GM04503 (cell line): ENCODE measurements at places on chromosomes 6 and 20.
A peak's percentile ranks its signal among the peaks of the same experiment; 100 is the strongest.

DNA sequence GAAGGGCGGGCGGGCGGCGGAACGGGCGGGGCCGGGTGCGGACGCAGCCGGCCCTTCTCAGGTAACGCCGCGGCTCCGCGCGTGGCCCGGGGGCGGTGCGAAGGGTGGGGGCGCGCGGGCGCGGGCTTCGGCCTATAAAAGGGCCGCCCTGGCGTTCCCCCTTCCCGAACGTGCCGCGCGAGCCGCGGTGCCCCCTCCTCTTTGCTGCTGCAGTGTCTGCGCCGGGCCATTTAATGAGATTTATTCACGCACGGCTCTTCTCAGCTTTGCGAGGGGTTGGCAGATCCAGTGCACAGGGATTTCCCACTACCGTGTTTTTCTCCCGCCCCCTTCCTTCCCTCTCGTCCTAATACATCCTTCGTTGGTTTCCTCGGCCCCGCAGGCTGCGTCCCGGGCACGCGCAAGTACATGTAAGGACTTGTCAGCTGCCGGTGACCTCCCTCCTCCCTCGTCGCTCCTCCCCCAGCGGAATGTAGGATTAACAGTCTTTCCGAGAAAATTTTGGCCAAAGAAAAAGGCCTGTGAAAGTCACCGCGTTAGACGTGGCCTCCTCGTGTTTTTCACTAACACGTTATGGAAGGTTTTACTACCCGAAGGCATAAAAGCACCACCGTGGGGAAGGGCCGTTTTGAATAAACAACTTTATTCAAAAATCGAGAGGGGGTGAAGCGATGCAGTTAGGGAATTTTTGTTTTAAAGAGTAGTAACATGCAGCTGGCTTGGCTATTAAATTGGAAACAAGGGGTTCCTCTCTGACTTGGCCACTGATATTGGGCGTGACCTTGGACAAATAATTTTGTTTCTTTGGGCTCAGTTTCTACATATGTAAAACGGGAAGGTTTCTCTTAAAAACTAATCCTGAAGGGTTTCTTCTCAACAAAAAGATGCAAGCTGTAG, 966 bp upstream of the REV3L start:
- peak; percentile 87 for DNase-seq

- no peak for DNase-seq
Observed at GRCh38 chr6:99014061-99014460, 66.3 kb upstream of the FBXL4 start.

GRCh38 chr6:41536795-41537758, 9.1 kb upstream of the FOXP4 start:
- DNase-seq: no peak

- DNase-seq: no peak
Observed at GRCh38 chr6:40390144-40390800, 196.9 kb downstream of the LRFN2 start.

DNA sequence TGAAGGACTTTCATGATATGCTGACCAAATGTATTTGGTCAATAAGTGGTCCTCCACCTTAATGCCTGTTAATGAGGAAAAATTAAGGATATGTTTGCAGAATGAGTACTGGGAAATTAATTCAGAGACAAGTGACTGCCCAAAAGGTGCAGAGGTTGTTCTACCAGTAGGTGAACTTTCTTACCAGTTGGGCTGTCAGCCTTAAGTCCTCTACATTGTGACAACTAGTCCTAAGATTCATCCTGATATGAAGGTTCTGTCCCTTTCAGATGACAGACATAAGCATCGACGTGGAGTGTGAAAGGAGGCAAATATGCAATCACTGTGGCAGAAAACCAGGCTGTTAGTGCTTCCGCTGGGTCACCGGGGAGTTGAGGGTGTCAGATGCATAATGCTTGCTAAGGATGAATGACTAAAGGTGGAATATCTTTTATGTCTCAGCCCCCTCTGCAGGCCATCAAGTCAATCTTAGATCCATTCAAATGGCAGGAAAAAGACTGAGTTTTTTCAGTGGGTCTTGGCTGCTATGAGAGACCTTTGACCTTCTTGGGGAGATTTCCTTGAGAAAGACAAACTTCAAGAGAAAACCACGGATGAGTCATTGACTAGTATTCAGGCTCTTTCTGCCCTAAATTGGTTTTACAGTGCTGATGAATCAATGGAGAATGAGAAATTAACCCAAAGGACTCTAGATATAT, 226.0 kb downstream of the TPBG start:
- peak; percentile 37 for DNase-seq

DNA sequence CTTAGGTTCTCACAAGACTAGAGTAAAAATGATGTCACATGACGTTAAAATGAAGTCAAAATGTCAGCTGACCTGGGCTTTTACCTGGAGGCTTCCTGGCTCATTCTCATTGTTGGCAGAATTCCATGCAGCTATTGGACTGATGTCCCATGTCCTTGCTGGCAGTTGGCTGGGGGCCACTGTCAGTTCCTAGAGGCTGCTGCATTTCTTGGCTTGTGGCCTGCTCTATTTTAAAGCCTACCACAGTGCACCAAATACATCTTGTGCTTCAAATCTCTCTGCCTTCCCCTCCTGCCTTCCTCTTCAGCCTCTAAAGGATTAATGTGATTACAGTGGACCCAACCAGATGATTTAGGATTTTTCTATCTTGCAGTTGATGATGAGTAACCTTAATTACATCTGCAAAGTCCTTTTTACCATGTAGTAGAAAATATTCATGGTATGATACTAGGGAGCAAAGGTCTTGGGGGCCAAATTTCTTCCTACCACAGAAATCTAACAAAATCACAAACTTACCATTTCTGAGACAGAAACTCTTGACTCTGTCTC, 81.9 kb downstream of the FIG4 start:
- DNase-seq: no peak

GRCh38 chr6:37102299-37103168, 67.4 kb upstream of the PIM1 start:
- peak; percentile 71 for DNase-seq

DNA sequence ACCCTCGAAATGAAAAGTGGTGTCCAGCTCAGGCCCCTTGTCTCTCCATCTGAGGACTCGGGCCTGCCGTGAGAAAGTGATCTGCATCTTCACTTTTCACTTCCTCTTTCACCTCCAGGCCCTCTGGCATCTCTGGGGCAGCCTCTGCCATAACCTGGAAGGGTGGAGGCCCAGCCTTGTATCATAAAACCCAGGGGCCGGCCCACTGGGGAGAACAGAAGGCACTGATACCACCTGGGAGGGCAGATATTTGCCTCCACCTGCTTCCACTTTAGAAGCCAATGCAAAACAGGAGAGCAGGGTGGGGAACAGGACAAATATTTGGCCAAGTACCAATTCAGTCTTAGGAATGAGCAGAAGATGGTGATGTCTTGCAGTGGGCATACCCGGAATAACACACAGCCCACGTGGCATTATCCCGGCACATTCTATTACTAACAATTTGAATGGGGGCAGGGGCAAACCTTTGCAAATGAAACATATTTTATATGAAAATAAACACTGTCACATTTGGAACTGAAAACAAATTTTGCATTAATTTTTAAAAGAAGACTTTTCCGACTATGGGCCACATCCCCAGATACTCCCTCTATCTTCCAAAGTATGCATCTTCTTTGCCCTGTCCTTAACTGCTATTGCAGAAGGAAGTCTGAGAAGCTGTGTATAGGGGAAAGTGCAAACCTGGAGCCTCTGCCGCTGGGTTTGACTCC, 69.2 kb upstream of the TBC1D7 start:
- no peak for DNase-seq

DNA sequence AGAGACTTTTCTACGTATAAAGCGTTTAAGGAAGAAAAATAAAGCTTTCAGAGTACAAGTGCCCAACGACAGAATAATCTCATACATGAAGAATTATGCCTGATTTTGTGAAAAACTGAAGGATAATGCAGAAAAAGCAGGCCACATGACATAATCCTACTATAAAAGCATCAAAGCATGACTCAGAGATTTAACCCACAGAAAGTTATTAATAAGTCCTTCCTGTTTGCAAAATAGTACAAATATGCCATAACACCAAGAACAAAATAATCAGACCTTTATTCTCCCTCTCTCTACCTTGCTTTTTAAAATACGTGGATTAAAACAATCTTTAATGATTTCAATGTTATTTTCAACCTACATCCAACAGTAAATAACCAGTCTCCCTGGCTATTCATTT, 118.6 kb upstream of the BCLAF1 start:
- peak; percentile 24 for DNase-seq

DNA sequence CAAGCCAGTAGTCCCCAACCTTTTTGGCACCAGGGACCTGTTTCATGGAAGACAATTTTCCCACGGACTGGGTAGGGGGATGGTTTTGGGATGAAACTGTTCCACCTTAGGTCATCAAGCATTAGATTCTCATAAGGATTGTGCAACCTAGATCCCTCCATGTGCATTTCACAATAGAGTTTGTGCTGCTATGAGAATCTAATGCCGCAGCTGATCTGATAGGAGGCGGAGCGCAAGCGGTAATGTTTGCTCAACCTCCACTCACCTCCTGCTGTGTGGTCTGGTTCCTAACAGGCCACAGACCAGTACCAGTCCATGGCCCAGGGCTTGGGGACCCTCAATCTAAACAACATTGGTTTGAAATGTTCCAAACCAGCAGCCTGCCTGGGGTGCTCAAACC, 137.0 kb upstream of the STXBP5 start:
- DNase-seq: no peak

- DNase-seq: no peak
Observed at GRCh38 chr6:32327103-32327502, 44.6 kb downstream of the TSBP1 start.

DNA sequence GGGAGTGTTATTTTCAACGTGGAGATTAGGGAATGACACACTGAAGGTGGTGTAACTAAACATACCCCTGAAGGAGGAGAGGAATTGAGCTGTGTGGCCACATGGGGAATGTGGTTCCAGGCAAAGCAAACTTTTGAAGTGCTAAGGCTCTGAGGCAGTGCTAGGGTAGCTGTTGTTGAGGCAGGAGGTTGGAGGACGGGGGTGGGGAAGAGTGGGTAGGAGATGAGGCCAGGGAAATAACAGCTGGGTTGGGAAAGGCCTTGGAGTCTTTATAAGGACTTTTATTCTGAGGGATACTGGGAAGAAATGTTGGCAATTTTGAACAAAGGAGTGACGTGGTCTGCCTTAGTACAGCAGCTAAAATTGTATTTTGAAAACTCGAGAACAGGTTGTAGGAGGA, 13.0 kb downstream of the RPRD1B start:
- no peak for DNase-seq

GRCh38 chr6:37550191-37550831, 50.6 kb upstream of the CCDC167 start:
- DNase-seq: no peak

DNA sequence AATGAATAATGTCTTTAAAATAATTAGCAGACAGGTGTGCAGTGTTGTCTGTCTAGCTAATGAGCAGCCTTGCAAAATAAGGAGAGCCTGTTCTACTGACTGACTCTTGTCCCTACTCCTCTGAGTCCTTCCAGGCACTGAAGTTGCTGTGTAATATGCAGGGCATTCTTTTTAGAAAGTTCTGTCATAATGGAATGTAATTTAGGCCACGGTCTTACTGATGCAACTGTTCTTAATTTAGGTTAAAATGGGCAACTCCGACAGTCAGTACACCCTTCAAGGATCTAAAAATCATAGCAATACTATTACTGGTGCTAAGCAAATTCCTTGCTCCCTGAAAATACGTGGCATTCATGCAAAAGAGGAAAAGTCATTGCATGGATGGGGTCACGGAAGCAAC, 133.9 kb downstream of the TIAM2 start:
- no peak for DNase-seq

DNA sequence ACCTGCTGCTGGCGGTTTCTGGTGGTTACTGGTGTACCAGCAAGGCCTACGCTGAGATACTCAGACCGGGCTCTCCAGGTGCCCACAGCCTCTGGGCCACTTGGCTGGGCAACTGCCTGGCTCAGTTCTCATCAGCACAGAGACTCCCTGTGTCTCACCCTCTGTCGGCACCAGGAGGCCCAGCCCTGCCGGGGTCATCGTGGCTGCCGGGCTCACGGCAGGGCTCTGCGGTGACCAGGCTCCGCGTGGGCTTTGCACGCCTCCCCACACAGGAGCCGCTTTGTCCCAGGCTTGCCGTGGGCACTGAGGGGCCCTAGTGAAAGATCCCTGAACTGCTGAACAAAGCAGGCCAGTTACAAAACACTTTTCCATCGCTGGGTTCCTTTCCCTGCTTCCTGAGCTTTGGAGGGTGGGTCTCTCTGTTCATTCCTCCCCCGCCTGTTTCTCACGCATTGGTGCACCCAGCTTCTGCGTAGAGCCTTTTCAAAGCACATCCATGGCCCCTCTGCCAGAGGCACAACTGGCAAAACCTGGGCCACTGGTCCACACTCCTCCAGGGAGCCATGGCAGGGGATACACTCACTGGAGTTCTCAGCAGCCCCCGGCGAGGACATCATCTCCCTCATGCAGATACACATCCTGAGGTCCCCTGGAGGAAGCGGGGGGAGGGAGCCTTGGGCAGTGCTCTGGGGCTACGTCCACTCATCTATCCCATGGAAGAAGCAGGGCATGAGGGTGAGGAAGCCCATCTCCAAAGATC, 117.0 kb downstream of the NFATC2 start:
- DNase-seq: no peak

GRCh38 chr20:57078116-57078515, 188.3 kb downstream of the BMP7 start:
- DNase-seq: no peak

DNA sequence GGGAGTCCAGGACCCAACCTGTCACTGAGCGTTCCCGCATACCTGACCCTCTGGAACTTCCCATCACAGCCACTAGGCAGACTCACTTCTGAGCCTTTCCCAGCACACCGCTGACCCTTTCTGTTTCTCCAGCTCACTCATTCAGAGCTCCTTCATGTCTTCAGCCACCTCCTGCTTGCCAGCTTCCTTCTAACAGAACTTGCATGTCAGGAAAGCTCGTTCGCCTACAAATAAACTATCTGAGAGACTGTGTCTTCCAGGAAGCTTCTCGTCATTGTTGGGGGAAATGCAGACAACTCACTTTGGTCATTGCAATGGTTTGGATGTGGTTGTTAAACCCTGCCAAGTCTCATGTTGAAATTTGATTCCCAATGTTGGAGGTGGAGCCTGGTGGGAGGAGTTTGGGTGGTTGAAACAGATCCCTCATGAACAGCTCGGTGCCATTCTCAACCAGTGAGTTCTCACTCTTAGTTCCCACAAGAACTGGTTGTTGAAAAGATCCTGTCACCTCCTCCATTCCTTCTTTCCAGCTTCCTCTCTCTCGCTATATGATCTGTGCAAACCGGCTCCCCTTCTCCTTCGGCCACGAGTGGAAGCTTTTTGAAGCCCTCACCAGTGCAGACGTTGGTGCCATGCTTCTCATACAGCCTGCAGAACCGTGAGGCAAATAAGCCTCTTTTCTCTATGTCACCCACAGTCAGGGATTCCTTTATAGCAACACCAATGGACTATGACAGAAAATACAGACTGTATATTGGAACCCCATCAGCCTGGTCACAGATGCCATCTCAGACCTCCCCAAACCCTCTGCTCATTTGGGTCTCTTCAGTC, 1.4 kb upstream of the MUC21 start:
- DNase-seq: peak; percentile 48

DNA sequence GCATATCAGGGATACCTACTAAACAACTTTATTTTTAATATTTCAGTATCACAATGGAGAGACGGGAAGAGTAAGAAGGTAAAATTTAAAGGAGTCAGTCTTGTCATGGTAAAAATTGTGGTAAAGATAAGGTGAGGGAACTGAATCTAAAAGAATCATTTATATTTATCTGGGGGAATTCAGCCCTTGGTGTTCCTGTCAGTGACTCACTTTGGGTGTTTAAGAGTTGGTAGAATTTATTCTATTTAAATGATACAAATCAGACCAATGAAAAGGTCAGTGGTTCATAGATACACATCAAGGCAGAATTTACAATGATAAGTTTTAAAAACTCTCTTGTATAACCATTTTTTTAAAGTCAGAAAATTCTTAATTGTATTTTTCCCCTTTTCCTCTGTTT, 164.4 kb downstream of the CDKAL1 start:
- no peak for DNase-seq
